ENCODE measurements at places on chromosomes 7 and 10. TPM values are rescaled to one million over a fixed set of nuclear protein-coding genes. Genes with fewer than 3 reads are reported as not detected.

Gene PLEKHS1
- not detected for total RNA-seq

Gene ZEB1
- total RNA-seq, result 35.2 TPM

Gene NOD1
- 9.2 TPM for total RNA-seq

Gene PLA2G12B
- not detected for total RNA-seq

Gene OGDH
- total RNA-seq, result 86.4 TPM

Gene STEAP2
- not detected for total RNA-seq

Gene OPALIN
- not detected for total RNA-seq

Gene STK17A
- 38.6 TPM for total RNA-seq

Gene PCLO
- total RNA-seq, result not detected

Gene MRPS24
- 138 TPM for total RNA-seq

Gene HABP2
- total RNA-seq, result not detected

Gene ITIH2
- total RNA-seq, result not detected

Gene GPR158
- not detected for total RNA-seq

Gene FAM25C
- total RNA-seq, result not detected

Gene ABCC2
- 1.4 TPM for total RNA-seq

Gene SYCE1
- 1.3 TPM for total RNA-seq

Data from activated CD8-positive, alpha-beta memory T cell treated with anti-CD3 and anti-CD28 coated beads for 36 hours (primary cell).